NCI-H1048 (cell line): ENCODE measurements at places on chromosomes 2 and 18.
A peak's percentile ranks its signal among the peaks of the same experiment; 100 is the strongest.

- no peak for DNase-seq
Measured at GRCh38 chr2:145166731-145167302, 646.9 kb upstream of the ZEB2 start.

GRCh38 chr2:236899950-236900640 is 185.6 kb upstream of the COPS8 start:
- DNase-seq, result no peak

- no peak for DNase-seq
Measured at GRCh38 chr18:49875155-49875554, 61.8 kb upstream of the ACAA2 start.

- no peak for DNase-seq
Measured at GRCh38 chr2:206463685-206464084, 20.4 kb downstream of the ADAM23 start.

DNA sequence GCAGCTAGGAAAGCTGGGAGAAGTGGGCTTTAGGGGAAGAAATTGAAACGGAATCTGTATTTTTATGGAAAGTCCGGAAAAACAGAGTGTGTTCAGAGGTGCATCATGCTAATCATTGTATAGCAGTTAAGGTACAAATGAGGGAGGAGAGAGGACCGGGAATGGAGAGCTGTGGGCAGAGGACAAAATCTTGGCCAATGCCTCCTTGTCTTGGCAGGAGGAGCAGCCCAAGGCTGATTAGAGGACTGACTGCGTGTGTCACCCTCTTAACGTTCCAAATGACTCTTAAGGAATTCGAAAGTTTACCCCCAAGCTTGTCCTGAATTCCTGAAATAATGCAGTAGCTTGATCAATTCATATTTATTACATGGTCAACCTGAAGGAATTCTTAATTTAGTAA is 81.0 kb downstream of the ZNF236 start:
- no peak for DNase-seq

GRCh38 chr2:65030476-65031332 is 25.5 kb upstream of the CEP68 start:
- peak; percentile 18 for DNase-seq

- no peak for DNase-seq
Measured at GRCh38 chr18:44452346-44452745, 228.3 kb upstream of the SETBP1 start.

DNA sequence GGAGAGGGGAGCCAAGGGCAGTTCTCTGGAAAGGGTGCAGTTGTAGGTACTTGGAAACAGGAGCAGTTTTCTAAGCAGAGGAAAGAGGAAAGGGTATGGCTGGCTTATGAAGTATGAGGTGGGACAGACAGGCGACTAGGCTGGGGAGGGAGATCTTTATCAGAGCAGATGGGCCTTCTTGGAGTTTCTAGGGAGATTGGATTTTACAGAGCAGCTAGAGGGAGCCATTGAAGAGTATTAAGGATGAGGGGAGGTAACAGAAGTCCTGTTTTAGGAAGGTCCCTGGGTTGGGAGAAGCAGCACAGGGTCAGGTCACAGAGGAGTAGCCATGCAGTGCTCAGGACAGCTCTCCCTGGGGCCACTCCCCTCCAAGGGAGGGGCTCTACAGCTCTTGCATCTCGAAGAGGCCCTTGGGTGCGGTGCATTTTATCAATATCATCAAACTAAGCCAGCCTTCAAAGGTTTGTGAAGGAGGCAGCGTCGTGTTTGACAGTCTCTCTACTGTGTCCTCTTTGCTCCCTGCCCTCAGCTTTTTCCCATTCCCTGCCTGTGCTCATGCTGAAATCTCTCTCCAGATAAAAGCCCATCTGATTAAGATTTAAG is 154.3 kb downstream of the SETBP1 start:
- DNase-seq, result no peak

DNA sequence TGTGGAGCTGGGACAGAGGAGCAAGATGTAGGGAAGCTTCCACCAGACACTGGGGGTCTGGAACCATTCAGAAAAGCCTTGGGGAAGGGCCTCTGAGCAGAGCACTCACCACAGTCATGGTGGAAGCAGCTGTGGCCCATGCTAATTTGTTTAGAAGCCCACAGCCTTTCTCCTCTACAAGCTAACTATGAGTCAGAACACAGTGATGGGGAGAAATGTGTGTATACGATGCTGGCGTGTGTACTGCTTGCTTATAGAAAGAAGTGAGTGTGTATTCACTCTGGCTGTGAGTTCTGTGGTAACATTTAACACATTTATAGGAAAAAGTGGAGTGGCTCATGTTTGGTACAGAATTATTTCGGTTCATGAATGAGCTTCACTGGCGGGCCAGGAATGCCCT is 157.0 kb upstream of the ACAA2 start:
- DNase-seq, result no peak
